ENCODE measurements at places on chromosomes 16 and 17.

DNA sequence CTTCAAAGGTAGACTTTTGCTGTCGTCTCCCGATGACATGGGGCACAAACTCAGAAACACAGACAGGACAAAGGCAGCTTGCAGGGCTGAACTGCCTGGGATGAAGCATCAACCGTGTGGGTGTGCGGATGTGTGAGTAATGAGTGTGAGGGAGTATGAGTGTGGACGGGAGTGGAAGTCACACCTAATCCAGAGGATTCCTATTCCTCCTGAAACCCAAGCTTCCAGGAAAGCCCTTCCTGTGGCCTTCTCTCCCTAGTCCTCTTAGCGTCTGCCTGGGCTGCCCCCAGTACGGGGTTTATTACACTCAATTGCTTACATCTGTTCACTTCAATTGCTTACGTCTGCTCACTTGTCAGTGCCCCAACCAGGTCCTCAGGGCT, 2.3 kb upstream of the IL4R start:
- DNase-seq, result no peak

DNA sequence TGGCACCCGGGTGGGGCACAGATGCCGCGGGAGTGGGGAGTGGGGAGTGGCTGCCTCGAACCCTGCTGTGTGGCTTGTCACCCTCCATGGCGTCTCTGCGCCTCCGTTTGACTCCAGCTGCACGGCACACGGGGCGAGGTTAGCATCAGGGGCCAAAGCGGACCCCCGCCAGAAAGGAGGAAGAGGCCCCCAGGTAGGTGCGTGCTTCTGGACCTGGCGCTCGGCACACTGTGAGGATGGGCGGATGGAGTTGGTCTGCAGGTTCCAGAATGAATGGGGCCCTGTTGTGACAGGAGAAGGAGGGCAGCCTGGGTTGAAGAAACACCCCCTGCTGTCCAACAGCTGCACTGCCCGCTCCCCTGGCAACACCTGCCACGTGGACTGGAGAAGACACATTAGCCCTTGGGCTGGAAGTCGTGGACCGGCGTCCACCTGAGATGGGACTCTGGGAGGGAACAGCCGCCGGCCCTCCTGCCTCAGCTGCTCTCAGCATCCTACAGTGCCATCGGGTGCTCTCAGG, 9.4 kb upstream of the FASN start:
- peak; percentile 35 for DNase-seq

GRCh38 chr16:2596747-2597559, 59.1 kb downstream of the PDPK1 start:
- DNase-seq, result no peak

- DNase-seq, result peak; percentile 93
Observed at GRCh38 chr17:78933025-78933958, 8.1 kb upstream of the TIMP2 start.

DNA sequence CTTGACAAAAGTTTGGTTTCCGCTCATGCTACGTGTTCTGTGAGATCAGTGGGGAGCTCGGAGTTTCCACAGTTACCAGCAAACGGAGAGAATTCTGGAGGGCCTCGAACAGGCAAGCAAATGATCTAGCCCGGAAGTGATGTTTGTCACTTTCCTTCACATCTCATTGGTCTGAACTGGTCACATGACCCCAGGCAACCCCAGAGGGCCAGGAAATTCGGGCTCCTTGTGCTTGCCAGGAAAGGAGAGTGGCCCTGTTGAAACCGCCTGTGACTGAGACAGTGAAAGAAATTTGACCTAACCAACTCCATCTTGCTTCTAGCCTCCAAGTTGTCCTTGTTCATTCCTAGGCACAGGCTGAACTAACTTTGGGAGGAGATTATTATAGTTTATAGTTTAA, 23.0 kb downstream of the SPPL2C start:
- DNase-seq, result no peak

DNA sequence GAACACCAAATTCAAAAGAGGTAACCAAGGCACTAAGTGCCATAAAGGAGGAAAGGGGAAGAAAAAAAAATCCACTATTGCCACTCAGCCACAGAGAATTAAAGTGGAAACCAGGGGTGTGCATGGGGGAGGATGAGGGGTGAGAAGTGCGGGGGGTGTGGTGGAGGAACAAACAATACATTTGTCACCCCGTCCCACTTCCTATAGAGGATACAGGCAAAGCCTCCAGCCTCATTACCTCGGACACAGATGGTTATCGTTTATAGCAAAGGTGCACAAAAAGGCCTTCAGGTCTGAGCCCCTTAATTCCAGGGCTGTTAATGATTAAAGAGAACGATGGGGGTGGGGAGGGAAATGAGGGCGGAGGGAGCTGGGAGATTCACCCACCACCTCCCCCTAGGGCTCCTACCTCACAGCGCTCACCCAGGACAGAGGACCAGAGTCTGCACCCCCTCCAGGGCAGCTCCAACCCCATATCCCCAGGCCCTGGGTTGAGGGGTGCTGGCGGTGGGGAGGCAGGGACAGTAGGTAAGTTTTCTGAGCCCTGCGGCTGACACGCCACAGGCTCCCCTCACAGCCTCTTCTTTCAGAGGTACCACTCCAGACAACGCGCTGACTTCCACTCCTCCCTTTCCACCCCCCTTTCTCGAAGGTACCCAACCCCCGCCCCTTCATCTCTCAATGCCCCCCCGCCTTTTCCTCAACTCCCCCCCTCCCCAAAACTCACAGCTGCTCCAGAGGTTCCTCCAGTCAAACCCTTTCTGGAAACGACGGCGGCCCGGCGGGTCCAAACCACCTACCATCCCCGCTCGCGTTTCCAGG, 470 bp downstream of the DCUN1D3 start:
- peak; percentile 19 for DNase-seq

- DNase-seq, result no peak
Observed at GRCh38 chr17:62091804-62092203, 26.7 kb upstream of the MED13 start.

- DNase-seq, result no peak
Observed at GRCh38 chr16:88869673-88869980, 3.2 kb upstream of the PABPN1L start.

GRCh38 chr17:17762744-17763105, 74.1 kb downstream of the SREBF1 start:
- DNase-seq, result no peak

- DNase-seq, result no peak
Observed at GRCh38 chr17:16917671-16918394, 54.1 kb downstream of the TNFRSF13B start.

DNA sequence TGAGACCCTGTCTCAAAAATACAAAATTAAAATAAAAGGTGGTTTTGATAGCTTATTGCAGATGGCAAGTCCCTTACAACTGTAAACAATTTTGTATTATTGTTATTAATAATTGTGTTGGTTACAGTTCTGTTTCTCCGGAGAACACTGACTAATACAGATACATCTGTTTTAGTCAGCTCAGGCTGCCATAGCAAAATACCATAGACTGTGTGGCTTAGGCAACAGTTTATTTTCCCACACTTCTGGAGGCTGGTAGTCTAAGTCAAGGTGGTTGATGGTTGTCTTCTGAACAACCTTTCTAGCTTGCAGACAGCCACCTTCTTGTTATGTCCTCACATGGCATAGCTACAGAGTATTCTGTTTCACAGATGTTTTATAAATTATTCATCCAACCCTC, 14.2 kb upstream of the IL21R start:
- DNase-seq, result no peak

- no peak for DNase-seq
Observed at GRCh38 chr17:560432-560873, 154.2 kb downstream of the VPS53 start.

DNA sequence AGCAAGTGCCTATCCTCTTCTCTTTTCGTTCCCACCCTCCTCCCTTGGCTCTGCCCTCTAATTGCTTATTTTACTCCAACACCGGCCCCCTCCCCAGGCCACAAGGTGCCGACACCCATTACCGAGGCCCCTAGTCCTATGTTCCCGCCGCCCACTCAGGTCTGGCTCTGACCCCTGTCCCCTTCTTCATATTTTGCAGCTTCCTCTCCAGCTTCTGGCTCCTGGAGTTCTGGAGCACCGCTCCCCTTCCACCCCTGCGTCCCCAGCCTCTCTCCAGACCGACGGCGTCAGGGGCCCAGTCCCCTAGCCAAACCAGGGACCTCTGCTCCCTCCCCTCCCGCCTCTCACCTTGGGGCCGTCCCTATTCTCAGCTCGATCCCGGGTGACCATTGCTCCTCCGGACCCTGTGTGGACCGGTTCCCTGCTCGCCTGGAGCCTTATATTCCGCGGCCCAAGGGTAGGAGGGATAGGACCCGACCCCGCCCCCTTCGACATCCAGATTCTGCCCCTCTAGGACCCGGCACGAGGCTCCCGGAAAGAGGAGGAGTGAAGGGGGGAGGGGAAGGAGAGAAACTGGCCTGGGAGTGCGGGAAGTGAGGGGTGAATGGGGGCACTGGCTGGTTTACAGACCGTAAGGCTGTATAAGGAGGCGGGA, at the start of gene HES7:
HES7 (minus strand) TSS at position 412 of the 655 bp plus-strand sequence; CDS start at position 390, 22 bp downstream.
- DNase-seq, result no peak

GRCh38 chr17:74677558-74678466, 34.9 kb downstream of the CD300LF start:
- DNase-seq, result no peak

All from trophoblast cell (in vitro differentiated cells and primary cell).